Smooth muscle cell of the umbilical artery (primary cell): ENCODE measurements at places on chromosomes 12 and 14. TPM values are rescaled to one million over a fixed set of nuclear protein-coding genes. Genes with fewer than 3 reads are reported as not detected.

The P2RX2 gene
- total RNA-seq = not detected in 2 replicates

The RNASE1 gene
- total RNA-seq = 0.30 TPM in 1 of 2 replicates, not detected in the other

The ZBTB25 gene
- total RNA-seq = 5.6 and 7.5 TPM in 2 replicates

The GLI1 gene
- 0.30 and 0.74 TPM in 2 replicates for total RNA-seq

The KLHDC1 gene
- 2.0 and 3.6 TPM in 2 replicates for total RNA-seq

The ASB2 gene
- 2.1 and 4.2 TPM in 2 replicates for total RNA-seq

The LIN7A gene
- total RNA-seq = 9.9 and 40.4 TPM in 2 replicates

The RIN3 gene
- 4.2 and 9.0 TPM in 2 replicates for total RNA-seq

The TSPAN31 gene
- 48.1 and 80.5 TPM in 2 replicates for total RNA-seq

The C1S gene
- 67.2 and 431 TPM in 2 replicates for total RNA-seq

The GPR135 gene
- 3.9 and 6.4 TPM in 2 replicates for total RNA-seq

The PA2G4 gene
- 93.5 and 173 TPM in 2 replicates for total RNA-seq

The PMCH gene
- not detected in 2 replicates for total RNA-seq

The GARIN6 gene
- not detected in 2 replicates for total RNA-seq

The RPGRIP1 gene
- total RNA-seq = not detected in 2 replicates

The INHBC gene
- total RNA-seq = not detected in 2 replicates
